Epithelial cell of prostate (primary cell): ENCODE measurements at places on chromosomes 3 and 15.

DNA sequence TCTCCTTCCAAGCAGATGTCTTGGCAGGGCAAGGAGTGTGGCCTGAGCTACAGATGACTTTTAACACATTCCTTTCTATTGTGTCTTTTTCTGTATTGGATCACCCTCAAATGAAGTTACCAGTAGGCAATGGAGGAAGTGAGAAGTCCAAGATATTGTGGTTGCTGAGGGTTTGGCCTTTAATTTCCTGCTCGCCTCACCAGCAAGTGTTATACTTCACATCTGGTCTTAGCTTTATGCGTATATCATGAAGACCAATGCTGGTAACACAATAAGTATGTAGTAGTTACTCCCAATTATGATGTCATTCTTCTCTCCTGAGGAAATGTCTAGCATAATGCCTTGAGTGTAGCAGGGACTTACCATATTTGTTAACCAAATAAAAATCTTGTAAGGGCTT, 179.9 kb downstream of the ZIC1 start:
- no peak for DNase-seq

DNA sequence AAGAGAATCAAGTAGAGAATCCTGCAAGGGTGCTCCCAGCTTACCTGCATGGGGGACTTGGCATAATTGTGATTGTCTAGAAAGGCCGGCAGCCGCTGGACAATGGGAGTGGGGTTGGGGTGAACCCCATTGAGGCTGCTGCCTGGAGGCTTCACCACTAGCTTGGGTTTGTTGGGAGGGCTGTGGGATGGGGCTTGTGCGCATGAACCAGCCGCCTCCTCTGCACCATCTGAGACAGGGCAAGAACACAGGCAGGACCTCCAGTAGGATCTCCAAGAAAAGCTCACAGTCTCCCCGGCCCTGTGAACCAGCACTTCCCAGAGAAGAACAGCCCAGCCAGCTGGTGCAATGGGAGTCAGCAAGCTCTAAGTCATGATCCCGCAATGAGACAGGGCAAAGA, 39.8 kb downstream of the SEMA3G start:
- DNase-seq = no peak

GRCh38 chr3:72093270-72093991, 308.5 kb upstream of the PROK2 start:
- DNase-seq = no peak

GRCh38 chr15:41284427-41285177, 47.8 kb downstream of the OIP5 start:
- no peak for DNase-seq

DNA sequence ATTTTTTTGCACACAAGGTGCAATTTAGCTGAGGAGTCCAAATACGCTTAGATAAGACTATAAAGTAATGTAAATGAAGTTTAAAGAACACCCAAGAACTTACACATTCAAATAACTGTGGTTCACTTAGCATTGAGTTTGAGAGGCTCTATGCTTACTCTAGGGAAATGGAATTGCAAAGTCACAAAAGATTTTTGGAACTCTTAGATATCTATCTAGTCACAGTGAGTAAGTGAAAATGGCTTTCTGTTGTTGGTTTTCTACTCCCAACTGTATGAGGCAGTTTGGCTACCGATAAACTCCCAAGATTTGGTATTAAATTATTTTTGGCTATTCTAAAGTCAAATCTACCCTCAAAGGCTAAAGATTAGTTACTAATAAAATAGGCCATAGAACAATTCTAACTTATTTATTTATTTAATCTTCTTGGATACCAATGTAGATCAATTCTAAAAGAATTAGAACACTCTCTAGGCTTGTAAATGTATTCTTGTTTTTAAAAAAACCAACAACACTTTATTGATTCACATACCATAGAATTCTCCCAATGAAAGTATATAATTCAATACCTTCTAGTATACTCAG, 165.4 kb downstream of the SNRK start:
- DNase-seq = no peak

GRCh38 chr3:43411429-43411828, 125.1 kb downstream of the SNRK start:
- DNase-seq = no peak

GRCh38 chr3:59920822-59921221, 871.0 kb upstream of the CFAP20DC start:
- DNase-seq = no peak

DNA sequence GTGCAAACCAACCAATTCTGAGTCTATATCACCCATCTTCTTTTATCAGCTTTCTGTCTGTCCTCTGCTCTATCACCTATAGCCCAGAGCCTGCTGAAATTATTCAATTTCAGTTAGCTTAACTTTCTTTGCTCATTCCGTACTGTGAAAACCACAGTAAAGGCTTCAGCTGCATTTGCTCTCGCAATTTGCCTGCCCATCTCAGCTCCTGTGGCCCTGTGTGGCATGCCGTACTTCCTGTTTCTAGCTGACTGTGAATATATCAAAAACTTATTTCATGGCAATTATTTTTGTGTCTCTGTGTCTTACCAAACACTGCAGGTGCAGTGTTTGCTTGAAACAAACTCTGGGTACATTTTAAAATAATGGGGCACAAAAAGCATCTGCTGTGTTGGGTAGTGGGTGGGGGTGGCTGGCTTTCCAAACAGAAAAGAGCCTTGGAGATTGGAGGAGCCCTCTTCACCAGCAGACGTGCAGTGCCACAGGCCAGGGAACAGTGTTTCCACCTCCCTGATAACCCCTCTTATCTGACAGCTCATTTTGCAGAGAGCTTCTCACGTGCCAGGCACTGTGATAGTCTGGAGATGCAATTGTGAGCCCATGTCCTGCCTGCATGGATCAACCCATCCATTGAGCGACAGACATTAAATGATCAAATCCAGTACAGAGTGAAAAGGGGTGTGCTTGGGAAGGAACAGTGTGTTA, 45.2 kb downstream of the GASK1A start:
- DNase-seq = no peak
